Spinal cord (tissue), 10 donors: ENCODE measurements at places on chromosomes 1 and 21. TPM values are rescaled to one million over a fixed set of nuclear protein-coding genes. Genes with fewer than 3 reads are reported as not detected.

GRCh38 chr1:61221642-61222041 is 139.3 kb downstream of the NFIA start:
- DNase-seq: no peak
- no peaks in the 10 kb centered on the region for H3K36me3 ChIP-seq
- peaks cover 1% of the 10 kb centered on the region for H3K4me1 ChIP-seq
- no peak overlapping the region for H3K4me3 ChIP-seq
- no peaks in the 10 kb centered on the region for H3K27me3 ChIP-seq

DNA sequence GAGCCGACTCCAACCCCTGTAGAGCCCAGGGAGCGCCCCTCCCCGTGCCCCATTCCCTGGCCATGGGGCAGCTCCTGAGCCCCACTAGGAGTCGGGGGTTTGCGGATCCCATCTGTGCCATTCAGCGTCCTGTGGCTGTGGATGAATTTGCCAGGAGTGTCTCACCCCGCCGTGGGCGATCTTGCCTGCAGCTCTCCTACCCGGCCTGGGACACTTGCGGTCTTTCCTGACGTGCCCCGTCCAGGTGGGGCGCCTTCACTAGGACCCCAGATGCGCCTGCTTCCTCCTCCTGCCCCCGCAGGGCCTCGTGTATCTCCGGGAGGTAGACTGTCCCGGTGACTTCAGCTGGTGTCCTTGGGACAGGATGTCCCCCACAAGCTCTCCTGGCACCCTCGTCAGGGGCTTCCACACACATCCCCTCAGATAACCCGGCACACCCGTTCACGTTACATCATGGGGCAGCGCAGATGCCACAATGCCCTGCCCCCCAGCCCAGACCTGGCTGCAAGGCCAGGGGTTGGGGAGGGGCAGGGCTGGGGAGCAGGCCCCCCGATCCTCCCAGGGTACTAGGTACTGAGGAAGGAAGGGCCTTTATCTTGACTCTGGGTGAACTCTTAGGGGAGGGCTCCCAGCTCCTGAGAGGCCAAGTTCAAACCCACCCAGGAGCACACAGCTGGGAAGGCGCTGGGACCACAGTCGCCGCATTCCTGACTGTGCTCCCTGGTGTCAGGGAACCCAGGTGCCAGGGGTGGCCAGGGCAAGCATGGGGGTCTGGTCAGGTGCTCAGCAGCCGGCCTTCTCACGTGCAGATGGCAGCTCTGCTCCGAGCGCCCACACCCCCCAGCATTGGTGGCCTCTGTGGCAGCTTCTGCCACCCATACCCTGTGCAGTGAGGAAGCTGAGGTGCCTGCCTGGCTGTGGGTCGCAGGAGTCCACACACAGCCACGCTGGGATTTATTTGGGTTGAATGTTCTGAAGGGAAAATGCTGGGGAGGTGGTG is 53.4 kb upstream of the COL6A1 start:
- peaks cover 4% of the 10 kb centered on the region for H3K4me1 ChIP-seq
- H3K36me3 ChIP-seq: peaks cover 23% of the 10 kb centered on the region
- no peak overlapping the region for H3K4me3 ChIP-seq
- H3K27ac ChIP-seq: no peak overlapping the region
- no peaks in the 10 kb centered on the region for H3K27me3 ChIP-seq

- H3K4me1 ChIP-seq: peaks cover 74% of the 10 kb centered on the region
- H3K27ac ChIP-seq: no peak overlapping the region
- H3K36me3 ChIP-seq: peaks cover 12% of the 10 kb centered on the region
- peak; percentile 40 for DNase-seq
- H3K4me3 ChIP-seq: no peak overlapping the region
- no peaks in the 10 kb centered on the region for H3K27me3 ChIP-seq
Measured at GRCh38 chr1:3560251-3560871, 50.9 kb downstream of the MEGF6 start.

DNA sequence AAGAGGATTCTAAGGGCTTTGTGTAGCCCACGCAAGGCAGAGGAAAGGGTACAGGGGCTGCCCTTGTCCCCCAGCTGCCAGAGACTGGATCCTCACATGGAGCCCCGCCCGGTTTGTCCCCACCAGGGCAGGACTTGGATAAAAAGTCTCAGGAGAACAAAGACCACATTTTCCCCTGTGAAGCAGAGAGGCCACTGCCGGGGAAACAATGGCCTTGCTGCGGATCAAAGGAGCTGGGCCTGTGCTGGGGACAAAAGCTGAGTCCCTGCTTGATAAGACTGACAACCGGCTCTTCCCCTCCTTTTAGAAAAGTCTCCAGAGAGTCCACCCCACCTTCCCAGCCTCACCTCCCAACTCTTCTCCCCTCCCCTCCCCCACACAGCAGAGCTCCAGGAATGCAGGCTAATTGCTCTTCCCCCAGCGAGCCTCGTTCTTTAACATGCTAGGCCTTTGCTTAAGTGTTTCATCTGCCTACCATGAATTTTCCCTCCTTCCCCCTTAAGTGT is 142.4 kb downstream of the PLPP3 start:
- H3K4me3 ChIP-seq: no peak overlapping the region
- peak overlapping the region; percentile 87 for H3K27ac ChIP-seq
- H3K4me1 ChIP-seq: peaks cover 40% of the 10 kb centered on the region
- DNase-seq: peak; percentile 76
- H3K36me3 ChIP-seq: no peaks in the 10 kb centered on the region

DNA sequence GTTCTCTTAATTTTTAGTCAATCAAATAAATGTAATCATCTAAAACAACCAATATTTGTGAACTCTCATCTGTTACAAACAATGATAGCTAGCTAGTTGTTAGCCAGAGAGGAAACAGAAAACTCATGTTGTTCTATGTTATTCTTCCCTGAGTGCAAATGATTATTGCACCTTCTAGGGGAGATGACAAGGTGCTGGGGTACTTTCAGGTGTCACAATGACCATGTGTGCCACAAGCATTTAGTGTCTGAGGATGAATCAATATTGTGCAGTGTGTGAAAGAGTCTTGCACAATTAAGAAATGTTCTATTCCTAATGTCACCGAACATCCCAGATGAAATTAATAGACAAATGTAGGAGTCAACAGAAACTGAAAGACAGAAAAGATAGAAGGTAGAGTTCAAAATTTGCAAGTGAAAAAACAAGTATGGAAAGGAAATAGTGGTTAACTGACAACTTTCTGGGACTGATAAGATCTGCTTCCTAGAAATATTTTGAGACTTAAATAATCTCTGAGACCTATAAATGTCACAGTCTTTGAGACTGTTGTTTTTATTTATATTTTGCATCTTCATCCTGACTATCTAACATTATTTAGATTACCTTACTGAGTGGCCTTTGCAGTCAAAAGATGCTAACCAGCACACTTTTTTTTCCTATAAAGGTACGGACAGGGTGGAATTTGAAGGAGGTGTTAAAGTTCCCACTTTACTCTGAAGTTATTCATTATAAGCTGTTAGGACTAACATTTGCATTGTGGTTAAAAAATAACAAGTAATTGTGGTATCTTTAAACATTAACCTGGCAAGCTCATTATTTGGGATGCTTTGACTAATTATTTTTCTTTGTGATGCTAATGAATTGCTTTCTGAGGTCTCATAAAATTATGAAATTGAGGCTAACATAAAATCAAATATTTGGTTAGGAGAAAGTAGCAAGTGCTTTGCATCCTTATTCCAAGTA is 21.6 kb upstream of the DPYD start:
- H3K36me3 ChIP-seq: no peaks in the 10 kb centered on the region
- no peaks in the 10 kb centered on the region for H3K4me1 ChIP-seq
- no peak overlapping the region for H3K4me3 ChIP-seq

GRCh38 chr1:172145231-172145651 is 275.2 kb upstream of the C1orf105 start:
- peaks cover 2% of the 10 kb centered on the region for H3K36me3 ChIP-seq
- H3K27me3 ChIP-seq: no peaks in the 10 kb centered on the region
- H3K4me3 ChIP-seq: peak overlapping the region; percentile 47
- H3K27ac ChIP-seq: peak overlapping the region; percentile 65
- no peak for DNase-seq

DNA sequence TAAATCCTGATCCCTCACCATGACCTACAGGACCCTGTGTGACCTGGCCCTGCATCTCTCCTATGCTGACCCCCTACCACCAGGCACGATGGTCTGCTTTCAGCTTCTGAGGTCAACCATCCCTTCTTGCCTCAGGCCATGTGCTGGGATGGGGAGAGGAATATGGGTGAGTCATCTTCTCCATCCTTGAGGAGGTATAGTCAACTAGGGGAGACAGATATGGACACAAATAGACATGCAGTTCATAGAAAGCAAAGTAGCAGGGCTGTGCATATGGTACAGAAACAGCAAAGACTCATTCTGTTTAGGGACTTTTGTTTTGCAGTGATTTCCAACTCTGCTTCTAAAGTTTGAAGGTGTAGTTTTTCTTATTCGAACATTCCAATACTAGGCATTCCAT is 250.8 kb upstream of the FGGY start:
- no peaks in the 10 kb centered on the region for H3K4me1 ChIP-seq
- H3K36me3 ChIP-seq: no peaks in the 10 kb centered on the region
- H3K27me3 ChIP-seq: no peaks in the 10 kb centered on the region

- H3K27me3 ChIP-seq: no peaks in the 10 kb centered on the region
- no peak for DNase-seq
- no peaks in the 10 kb centered on the region for H3K36me3 ChIP-seq
- peaks cover 7% of the 10 kb centered on the region for H3K4me1 ChIP-seq
Measured at GRCh38 chr1:162242804-162243203, 133.8 kb downstream of the SPATA46 start.

GRCh38 chr1:234844479-234845031 is 234.6 kb upstream of the IRF2BP2 start:
- peaks cover 6% of the 10 kb centered on the region for H3K4me1 ChIP-seq
- no peaks in the 10 kb centered on the region for H3K36me3 ChIP-seq
- H3K4me3 ChIP-seq: no peak overlapping the region
- no peak overlapping the region for H3K27ac ChIP-seq

- H3K4me3 ChIP-seq: no peak overlapping the region
- no peak for DNase-seq
- H3K27me3 ChIP-seq: no peaks in the 10 kb centered on the region
- peaks cover 50% of the 10 kb centered on the region for H3K36me3 ChIP-seq
- H3K27ac ChIP-seq: no peak overlapping the region
Measured at GRCh38 chr1:22861764-22862440, 110.8 kb downstream of the LACTBL1 start.

GRCh38 chr1:209651138-209651587 is 1.1 kb downstream of the LAMB3 start:
- peaks cover 2% of the 10 kb centered on the region for H3K27me3 ChIP-seq
- H3K27ac ChIP-seq: no peak overlapping the region
- H3K4me3 ChIP-seq: no peak overlapping the region
- H3K36me3 ChIP-seq: no peaks in the 10 kb centered on the region

GRCh38 chr1:9340864-9341263 is 48.2 kb downstream of the SPSB1 start:
- peaks cover 61% of the 10 kb centered on the region for H3K4me1 ChIP-seq
- H3K36me3 ChIP-seq: peaks cover 6% of the 10 kb centered on the region
- no peak for DNase-seq
- H3K27me3 ChIP-seq: no peaks in the 10 kb centered on the region
- no peak overlapping the region for H3K27ac ChIP-seq

GRCh38 chr1:219751870-219752507 is 139.1 kb upstream of the ZC3H11B start:
- H3K36me3 ChIP-seq: no peaks in the 10 kb centered on the region
- no peaks in the 10 kb centered on the region for H3K27me3 ChIP-seq
- no peak for DNase-seq
- H3K4me3 ChIP-seq: no peak overlapping the region
- no peaks in the 10 kb centered on the region for H3K4me1 ChIP-seq
- H3K27ac ChIP-seq: no peak overlapping the region

DNA sequence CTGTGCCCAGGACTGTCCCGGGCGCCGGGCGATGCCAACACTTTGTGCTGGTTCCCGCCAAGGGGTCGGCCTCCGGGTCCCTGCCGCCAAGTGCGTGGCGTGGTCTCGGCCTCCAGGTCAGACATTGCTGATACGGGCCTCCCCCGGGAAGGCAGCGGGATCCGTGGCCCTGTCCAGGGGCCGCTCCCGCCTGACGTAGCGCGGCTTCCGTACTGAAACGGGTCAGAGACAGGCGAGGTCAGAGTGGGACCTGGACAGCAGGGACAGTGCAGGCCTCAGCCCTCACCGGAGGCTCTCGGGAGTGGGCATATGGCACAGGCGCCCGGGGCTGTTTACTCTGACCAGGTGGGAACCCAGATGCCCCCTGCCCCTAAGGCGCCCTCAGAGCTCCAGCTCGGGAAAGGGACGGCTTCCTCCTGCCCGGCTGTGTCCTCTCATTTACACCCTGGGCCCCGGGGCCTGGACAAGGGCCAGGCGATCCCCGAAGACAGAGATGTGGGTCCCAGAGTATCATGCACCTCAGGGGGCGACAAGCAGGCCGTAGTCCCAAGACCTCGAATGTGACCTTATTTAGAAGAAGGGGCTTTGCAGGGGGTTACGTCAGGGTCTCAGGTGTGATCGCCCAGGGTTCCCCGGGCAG is 8.8 kb upstream of the RNF223 start:
- peaks cover 68% of the 10 kb centered on the region for H3K36me3 ChIP-seq
- H3K4me3 ChIP-seq: no peak overlapping the region
- DNase-seq: no peak

- no peaks in the 10 kb centered on the region for H3K36me3 ChIP-seq
- no peaks in the 10 kb centered on the region for H3K27me3 ChIP-seq
Measured at GRCh38 chr1:180117764-180118116, 36.9 kb upstream of the QSOX1 start.

DNA sequence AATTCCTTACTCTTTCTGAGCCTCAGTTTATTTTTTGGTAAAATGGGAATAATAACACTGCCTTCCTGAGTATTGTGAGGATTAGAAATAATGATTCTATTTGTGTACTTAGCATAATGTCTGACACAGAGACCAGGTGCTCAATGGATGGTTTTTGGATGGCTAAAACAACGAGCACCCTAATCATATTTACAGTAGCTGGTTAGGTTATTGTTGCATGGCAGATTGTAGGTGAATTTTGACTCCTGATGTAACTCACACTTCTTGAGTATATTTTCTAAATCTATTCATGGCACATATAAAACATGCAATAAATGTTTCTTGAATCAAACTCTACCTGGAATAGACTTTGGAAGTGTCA is 11.9 kb upstream of the DUSP10 start:
- H3K27ac ChIP-seq: no peak overlapping the region
- no peak overlapping the region for H3K4me3 ChIP-seq
- no peaks in the 10 kb centered on the region for H3K27me3 ChIP-seq
- no peaks in the 10 kb centered on the region for H3K36me3 ChIP-seq

DNA sequence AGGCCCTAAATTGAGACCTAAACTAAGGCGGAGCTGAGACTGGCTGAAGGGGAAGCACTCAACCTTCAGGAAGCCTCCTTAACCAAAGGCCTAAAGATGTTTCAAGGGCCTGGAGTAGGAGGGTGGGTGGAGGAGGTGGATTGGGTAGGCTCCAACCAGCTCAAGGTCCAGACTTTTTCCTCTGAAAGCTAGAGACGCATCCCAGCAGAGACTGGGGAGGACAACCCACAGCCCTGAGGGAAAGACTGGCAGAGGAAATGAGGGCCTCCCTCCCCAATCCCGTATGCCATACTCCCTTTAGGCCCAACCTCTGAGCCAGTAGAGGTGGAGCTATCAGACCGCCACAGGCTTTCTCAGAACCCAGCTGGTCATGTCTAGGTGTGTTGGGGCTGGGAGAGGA is 1.1 kb downstream of the ECM1 start:
- H3K27ac ChIP-seq: no peak overlapping the region
- no peaks in the 10 kb centered on the region for H3K27me3 ChIP-seq
- H3K4me3 ChIP-seq: no peak overlapping the region
- H3K36me3 ChIP-seq: peaks cover 79% of the 10 kb centered on the region
- H3K4me1 ChIP-seq: peaks cover 9% of the 10 kb centered on the region
- no peak for DNase-seq

GRCh38 chr1:209397371-209397770 is 186.1 kb upstream of the CAMK1G start:
- H3K36me3 ChIP-seq: no peaks in the 10 kb centered on the region
- H3K27me3 ChIP-seq: no peaks in the 10 kb centered on the region
- H3K4me1 ChIP-seq: peaks cover 3% of the 10 kb centered on the region
- no peak overlapping the region for H3K27ac ChIP-seq
- no peak for DNase-seq

CCDC185 gene
- polyA plus RNA-seq: 0.29 TPM

TNFSF4 gene
- 1.4 TPM for polyA plus RNA-seq

KMO gene
- 0.48 TPM for polyA plus RNA-seq

FAM110D gene
- polyA plus RNA-seq: 1.8 TPM

ZNF695 gene
- 3.9 TPM for polyA plus RNA-seq

NUF2 gene
- polyA plus RNA-seq: 12.5 TPM

GPR157 gene
- polyA plus RNA-seq: 1.4 TPM
